Activated CD4-positive, alpha-beta memory T cell treated with anti-CD3 and anti-CD28 coated beads for 36 hours (primary cell): ENCODE measurements at places on chromosomes 3 and 15.

DNA sequence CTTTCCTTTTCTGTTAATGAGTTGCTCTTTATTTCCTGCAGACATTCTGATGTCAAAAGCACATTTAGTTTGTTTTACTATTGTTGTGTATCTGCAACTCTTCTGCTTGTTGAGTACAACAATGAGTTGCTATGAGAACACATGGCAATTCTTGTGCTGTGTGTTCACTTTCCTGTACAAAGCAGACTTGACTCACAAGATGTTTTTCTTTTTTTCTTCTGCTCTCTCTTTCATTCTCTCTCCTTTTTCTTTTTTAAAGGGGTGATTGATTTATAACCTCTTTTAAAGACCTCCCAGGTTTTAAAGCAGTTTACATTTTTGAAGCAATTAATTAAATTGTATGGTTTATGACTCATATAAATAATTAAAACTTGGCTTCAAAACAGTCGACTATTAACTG lies 31.6 kb upstream of the ABHD10 start:
- no peak for DNase-seq

- no peak for DNase-seq
These were observed 17.9 kb downstream of the FAM174B start for GRCh38 chr15:92637626-92638025.

GRCh38 chr15:39552556-39552955 lies 28.3 kb upstream of the THBS1 start:
- DNase-seq, result no peak

GRCh38 chr3:71112576-71112975 lies 471.0 kb downstream of the FOXP1 start:
- no peak for DNase-seq

- no peak for DNase-seq
These were observed 2.1 kb upstream of the PAQR9 start for GRCh38 chr3:142965581-142965980.

DNA sequence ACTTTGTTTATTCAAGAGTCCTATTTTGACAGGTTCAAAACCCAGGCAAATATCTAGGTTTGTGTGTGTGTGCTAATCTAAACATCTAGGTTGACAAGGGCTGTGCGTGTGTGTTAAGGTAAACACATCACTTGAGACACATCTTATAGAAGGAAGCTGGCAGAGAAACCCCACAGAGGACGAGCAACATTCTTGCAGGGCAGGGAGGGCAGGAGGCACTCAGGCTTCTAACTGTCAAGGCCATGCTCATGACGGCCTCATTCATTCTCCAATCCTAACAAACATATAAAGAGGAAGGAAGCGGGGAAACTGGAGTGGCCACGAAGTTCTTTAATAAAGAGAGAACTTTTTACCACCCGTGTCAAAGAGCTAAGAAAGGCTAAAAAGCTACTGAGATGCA lies 43.4 kb downstream of the SLCO2A1 start:
- DNase-seq, result no peak
